ENCODE measurements at places on chromosomes 7 and 10.

DNA sequence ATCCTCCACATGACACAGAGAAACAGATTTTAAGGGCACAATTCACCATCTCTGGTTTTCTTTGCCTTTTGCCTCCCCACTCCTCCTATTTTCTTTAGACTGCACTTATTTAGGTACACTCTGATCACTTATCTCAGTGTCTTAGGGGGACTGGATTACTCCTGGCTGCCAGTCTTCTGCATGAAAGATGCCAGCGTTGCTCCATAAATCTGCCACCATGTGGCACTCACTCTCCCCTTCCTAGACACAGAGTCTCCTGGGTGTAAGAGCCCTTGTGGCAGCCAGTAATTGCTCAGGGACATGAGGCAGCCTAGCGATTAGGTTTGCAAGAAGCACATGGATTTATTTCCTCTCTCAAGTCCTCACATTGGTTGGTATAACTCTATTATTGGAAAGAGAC lies 34.5 kb upstream of the RBM20 start:
- no peak for DNase-seq

DNA sequence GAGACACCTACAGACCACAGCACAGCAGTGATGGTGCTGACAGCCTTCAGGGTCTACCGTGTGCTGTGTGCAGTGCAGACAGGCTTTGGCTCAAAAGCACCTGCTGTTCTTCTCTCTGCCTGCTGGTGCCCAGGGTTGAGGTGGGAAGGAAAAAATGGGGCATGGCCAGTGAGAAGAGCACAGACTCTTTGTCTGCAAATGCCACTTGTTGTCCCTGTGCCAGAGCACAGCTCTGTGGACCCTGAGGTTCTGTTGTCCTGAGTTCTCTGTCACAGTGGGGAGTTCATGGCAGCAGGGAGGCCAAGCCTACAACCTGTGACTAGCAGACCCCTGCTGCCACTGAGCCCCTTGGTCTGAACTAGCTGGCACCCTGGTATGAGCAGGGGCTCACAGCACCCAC lies 376.7 kb downstream of the GLRX3 start:
- no peak for DNase-seq

GRCh38 chr10:82910301-82910700 lies 1035.3 kb downstream of the NRG3 start:
- DNase-seq: no peak

DNA sequence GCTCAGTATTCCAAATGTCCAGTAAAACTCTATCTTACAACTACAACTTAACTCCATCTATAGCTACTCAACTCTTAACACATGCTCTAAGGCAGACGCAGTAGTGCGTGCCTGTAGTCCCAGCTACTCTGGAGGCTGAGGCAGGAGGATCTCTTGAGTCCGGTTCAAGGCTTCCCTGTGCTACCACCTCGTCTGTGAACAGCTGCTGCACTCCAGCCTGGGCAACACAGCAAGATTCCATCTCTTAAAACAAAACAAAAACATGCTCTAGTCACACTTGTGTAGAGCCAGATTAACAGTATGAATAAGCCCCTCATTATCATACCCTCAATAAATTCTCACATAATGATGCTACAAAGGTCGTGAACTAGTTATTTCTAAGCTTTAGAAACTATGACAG lies 3.6 kb downstream of the BAZ1B start:
- DNase-seq: no peak

- DNase-seq: no peak
These were observed 37.8 kb downstream of the STEAP4 start for GRCh38 chr7:88268858-88269257.

GRCh38 chr10:131810036-131810804 lies 90.6 kb upstream of the PPP2R2D start:
- DNase-seq: no peak

DNA sequence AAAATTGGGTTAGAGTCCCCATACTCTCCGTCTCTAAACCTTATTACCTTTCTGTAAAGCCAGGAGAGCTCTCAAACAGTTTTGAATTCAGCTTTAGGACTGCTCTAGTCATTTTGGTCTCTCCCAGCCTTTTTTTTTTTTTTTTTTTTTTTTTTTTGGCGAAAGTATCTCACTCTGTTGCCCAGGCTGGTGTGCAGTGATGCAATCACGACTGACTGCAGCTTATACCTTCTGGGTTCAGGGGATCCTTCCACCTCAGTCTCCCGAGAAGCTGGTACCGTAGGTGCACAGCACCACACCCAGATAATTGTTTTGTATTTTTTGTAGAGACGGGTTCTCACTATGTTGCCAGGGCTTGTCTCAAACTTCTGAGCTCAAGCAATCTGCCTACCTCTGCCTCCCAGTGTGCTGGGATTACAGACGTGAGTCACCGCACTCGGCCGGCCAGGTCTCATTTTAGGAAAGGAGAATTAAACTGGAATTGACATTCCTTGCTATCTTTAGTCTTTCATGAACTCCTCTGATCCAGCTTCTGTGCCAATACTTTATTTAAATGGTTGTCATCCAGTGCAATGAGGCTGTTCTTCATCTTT lies 31.4 kb upstream of the RSU1 start:
- DNase-seq: no peak

DNA sequence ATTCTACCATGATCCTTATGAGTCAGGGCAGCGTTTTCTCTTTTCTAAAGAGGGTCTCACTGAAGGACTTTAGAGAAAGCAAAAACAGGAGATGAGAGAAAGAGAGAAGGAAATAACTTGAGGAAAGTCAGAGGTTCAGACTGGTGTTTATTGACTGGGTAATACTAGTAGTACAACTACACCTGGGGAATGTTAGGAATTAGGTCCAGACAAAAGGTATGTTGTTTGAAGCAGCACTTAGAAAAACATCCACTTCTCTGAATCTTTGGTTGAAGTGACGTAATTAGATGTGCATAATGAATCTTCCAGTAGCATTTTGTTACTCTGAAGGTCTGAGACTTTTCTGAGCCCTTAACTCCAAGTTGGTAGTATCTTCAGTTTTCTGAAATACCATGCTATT lies 380.3 kb upstream of the LRGUK start:
- DNase-seq: no peak

DNA sequence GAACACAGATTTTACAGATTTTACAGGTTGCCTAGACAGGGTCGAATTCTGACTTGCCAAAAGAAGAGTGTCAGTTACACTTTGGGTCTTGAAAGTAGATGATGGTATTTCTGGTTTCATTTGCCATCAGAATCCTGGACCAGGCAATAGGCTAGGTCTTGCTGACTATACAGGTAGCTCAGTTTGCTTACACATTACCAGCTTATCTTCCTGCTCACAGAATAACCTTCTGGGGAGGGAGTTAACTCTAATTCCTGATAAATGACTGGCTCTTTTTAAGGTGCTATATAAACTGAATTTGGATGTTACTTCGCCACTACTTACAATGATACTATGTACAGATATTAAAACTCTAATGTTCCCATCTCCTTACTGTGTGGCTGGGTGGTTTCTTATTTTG lies 39.8 kb downstream of the GBF1 start:
- DNase-seq: no peak

DNA sequence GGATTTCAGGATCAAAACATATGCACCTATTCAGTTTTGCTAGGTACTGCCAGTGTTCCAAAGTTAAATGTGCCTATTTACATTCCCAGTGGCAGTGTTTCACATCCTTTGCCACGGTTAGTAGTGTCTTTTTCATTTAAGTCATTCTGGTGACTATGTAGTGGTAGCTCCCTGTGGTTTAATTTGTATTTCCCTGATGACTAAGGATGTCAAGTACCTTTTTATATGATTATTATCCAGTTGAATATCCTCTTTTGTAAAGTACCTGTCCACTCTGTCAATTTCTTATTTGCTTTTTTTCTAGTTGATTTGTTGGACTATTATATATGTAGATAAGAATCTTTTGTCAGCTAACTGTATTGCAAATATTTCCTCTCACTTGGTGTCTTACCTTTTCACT lies 45.1 kb downstream of the TMEM60 start:
- no peak for DNase-seq

DNA sequence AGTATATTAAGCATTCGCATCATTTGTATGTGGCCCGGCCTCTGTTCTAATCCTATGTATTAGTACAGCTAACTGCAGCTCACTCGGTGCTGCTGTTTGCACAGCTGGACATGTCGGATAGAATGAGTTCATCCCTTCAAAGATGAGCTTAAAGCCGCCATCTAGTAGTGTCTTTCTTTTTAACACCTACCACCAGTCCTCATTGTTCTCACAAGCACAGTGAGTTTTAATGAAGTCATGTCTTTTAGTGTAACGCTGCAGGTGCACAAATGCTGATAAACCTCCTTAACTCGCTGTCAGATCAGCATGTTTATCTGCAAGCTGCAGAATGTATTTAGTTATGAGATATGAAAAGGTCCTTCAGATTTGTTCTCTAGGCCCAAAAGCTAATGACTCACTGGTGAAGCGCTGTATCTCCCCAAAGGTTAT lies 247.5 kb downstream of the MTERF1 start:
- no peak for DNase-seq

DNA sequence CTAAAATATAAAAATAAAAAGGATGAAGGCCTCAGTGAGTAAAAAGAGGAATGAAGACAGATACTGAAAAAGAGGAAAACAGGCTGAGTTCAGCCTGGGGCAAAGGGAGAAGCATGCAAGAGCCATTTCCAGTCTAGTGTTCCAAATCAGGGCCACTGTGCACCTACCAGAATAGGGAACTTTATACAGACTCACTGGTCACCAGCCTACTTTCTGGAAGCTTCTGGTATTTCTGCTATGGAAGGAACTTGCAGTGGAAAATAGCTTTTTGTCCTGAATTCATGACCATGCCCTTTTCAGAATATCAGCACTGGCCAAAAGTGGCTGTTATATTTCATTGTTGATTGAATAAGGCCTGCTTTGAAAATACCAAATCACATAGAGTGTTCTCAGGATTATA lies 28.8 kb downstream of the ABRAXAS2 start:
- DNase-seq: no peak

- DNase-seq: no peak
These were observed 74.4 kb upstream of the EFCAB10 start for GRCh38 chr7:105655500-105656380.

DNA sequence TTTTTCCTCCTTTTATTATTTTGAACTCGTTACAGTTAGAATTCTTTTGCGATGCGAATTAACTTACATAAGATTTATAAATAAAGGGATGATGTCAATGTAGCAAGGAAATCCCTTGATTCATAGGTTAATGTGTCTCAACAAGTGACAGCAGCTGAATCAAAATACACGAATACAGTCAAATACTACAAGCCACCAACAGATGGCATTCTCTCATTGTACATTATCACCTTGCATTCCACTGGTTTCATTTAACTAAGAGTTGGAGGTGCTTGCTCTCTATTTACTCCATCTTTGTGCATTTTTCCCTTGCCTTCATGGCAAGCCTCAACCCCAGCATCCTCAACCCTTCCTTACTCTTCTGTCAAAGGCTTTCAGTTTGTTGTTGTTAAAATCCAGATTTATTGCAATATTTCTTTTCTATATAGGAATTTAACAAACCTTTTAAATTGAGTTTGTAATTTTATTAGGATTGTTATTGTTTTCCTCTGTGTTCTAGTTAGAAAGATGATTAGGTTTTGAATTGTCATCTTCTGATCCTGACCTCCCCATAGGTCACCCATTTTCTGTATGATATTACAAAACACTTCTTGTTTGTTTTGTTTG lies 78.3 kb downstream of the SLC25A40 start:
- DNase-seq: peak; percentile 56
